Posterior vena cava (tissue), 2 donors: ENCODE measurements at places on chromosomes 6 and 20.

GRCh38 chr6:118645395-118645794, 6.0 kb downstream of the CEP85L start:
- no peak for DNase-seq

DNA sequence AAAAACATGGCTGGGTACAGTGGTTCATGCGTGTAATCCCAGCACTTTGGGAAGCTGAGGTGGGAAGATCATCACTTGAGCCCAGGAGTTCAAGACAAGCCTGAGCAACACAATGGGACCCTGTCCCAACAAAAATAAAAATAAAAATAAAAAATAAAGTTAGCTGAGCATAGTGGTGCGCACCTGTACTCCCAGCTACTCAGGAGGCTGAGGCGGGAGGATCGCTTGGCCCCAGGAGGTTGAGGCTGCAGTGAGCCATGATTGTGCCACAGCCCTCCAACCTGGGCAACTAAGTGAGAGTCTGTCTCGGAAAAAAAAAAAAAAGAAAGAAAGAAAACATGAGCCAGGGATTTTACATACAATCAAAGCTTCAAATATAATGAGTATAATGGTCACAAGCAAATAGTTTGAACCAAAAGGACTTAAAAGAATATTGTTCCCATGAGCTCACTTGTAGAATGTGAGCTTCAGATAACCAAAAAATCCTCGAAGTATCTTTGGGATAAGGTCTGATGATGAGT, 31.1 kb downstream of the RANBP9 start:
- no peak for DNase-seq

DNA sequence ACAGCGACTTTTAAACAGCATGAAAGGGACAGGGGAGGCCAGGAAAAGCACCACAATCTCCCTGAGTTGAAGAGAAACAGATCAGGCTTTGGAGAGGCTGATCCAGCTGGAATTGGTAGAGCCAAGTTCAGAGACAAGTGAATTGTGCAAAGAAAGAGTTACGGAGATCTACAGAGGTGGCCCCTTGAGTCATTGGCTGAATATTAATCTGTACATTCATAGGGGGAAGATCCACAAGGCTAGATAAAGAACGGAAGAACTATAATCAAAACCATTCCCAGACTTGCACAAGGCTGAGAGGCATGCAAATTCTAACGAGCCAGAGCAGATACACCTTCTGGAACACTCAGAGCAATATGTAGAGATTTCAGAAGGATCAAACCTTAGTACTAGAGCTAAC, 14.2 kb upstream of the FOXQ1 start:
- DNase-seq = no peak

GRCh38 chr20:20814685-20815084, 102.2 kb upstream of the RALGAPA2 start:
- DNase-seq = no peak

DNA sequence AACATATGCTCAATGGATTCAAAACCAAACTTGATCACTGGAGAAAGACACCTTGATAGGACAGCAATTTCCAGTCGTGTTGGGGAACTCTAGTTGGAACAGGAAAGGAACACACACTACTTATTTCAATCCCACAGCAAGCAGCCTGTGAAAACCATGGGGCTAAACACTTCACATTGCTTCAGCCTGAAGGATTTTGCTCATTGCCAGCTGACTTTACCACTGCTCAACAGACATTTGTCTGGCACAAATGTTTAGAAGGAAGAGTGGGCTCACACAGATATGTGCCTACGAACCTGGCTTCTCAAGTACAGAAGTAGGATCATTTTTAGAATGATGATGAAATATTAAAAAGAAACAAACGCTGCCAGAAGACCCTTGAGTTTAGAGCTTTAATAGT, 598.1 kb downstream of the PHF3 start:
- no peak for DNase-seq

DNA sequence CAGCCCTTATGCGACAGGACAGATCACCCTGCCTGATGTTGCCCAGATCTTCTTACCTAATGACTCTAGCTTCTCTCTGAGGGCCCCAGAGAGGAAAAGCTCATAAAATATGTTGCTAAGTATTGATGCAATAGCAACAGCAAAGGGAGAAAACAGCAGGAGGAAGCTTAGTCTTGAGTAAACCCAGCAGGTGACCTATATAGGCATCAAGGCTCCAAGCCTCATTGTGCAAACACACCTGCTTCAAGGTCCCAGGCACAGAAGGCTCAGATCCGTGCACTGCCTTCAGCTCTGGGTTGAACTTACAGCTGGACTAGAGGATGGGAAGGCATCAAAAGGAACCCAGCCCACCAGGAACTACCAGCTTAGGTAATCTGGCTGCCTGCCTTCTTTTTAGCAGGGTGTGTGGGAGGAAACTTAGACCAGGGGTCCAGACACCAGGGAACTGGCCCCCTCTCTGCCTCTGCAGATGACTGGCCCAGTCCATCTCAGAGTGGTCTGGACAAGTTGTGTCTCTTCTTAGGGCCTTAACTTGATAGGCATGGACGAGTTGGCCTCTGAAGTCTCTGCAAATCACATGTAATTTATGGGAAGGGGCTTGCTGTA, 34.4 kb downstream of the TGM3 start:
- no peak for DNase-seq

DNA sequence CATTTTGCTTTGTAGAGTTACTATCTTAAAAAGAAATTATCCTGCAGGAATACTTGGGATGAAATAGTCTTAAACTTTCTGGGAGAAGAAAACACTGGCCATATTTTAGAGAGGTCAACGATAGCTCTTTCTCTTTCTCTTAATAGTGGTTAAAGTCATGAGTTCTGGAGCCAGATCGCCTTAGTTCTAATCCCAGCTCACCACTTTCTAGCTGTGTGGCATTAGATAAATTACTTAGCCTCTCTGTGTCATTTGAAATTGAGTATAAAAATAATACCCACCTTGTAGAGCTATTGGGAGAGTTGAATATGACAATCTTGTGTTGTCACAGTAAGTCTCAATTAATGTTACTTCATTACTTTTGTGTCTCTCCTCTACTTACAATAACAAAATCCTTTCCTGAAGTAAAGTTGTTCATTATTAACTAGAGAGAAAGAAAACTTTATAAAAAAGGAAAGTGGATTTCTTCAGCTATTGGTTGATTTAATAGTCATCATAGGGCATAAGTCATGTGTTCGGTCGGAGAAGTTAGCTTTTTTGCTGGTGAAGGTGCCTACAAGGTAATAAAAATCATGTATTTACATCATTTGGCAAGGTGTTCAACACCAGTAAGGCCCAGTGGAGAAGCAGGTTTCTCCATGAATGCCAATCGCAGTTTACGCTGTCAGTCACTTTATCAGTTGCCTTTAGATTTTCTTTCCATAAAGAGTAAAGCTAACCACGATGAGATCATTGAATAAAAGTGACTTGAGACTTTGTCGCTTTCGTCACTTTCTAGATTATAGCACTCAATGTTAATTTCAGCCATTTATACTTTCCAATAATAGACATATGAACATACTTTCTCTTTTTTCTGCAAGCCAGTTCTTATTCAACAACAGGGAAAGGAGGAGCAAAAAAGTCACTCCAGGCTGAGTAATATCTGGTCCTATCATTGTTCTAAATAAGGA, 2.0 kb downstream of the NEDD9 start:
- DNase-seq = no peak

DNA sequence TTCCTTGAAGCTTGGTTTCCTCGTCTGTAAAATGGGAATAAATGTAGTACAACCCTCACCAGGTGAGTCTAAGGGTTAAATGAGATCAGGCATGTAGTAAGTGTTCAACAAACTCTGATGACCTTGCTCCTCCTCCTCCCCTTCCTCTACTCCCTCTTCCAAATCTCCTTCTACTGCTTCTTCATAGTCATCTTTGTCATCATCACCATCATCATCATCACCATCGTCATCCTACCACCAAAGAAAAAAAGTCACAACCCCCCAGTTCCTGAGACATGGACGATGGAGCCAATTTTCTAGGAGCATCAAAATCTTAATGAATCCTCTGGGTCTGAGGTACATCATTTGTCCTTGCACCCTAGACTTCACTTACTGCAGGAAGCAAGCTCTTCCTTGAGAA, 240.0 kb downstream of the ANKRD60 start:
- DNase-seq = no peak

DNA sequence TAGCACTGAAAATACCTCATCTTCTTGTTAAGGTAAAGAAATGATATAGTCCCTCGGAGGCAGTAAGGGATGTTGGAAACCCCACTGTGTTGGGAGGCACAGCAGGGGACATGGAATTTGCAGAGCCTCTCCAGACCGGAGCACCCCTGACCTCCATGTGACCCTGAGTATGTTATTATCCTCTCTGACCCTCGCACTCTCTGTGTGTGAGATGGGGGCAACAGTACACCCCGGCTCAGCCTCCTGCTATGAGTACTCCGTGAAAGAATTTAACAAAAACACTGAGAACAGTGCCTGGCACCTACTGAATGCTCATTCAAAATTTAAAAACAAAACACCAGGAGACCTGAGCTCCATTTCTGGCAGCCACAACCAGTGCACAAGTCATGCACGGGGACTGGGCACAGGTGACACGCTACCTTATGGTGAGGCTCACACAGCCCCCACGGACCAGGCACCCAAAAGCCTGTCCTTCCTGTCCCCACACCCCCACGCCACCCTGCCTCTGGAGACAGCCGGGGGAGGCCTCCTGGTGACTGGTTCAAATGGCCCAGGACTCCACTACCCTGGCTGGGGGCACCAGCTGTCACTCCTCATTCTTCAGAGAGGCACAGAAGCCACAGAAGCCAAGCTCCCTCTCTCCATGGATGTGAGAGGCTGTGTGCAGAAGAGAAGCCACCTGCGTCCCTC, 6.1 kb downstream of the NINL start:
- no peak for DNase-seq
